ENCODE measurements at places on chromosomes 6 and 20.

DNA sequence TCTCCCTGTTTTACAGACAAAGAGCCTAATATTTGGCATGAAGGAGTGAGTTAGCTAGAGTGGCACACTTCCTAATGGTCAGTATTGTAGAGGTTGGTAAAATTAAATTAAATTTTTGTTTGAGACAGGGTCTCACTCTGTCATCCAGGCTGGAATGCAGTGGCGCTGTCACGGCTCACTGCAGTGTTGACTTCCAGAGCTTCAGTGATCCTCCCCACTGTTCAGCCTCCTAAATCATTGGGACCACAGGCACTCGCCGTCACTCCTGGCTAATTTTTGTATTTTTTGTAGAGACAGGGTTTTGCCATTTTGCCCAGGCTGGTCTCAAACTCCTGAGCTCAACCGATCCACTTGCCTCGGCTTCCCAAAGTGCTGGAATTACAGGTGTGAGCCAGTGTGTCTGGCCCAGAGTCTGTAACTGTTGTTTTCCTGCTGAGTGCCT, 70.9 kb downstream of the SCAND1 start:
- DNase-seq = no peak

DNA sequence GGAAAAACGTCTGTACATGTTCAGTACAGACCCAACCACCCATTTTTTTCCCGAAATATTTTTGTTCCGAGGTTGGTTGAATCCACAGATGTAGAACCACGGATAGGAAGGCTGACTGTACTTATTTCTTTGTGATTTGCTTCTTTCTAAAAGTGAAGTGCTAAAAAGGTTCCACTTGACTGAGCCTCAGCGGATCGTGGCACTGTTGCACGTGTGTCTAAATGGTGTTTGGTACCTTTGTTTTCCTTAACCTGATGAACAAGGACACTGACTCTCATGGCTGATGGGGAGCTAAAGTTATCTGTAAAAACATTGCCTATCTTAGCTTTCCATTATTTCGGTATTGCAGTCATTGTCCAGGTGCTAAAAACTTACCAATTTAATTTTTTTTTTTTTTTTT, 6.2 kb downstream of the BPHL start:
- DNase-seq = no peak

- DNase-seq = no peak
These were observed 5.9 kb downstream of the WASF1 start for GRCh38 chr6:110173506-110174132.

DNA sequence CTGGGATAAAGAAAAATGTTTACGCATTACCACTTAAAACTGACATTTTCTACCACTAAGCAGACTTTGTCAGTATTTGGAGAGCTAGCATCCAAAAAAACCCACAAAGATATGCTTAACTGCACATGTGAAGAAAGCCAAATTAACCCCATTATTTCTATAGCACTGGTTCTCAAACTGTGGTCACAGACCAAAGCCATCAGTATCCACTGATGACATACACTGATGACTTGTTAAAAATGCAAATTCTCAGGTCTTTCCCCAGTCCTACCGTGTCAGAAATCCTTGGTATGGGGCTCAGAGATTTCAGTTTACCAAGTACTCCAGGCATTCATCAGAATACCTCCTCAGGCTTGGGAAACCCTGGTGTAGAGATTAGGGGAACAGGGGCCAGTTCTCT, 230.2 kb downstream of the PTPRK start:
- no peak for DNase-seq

DNA sequence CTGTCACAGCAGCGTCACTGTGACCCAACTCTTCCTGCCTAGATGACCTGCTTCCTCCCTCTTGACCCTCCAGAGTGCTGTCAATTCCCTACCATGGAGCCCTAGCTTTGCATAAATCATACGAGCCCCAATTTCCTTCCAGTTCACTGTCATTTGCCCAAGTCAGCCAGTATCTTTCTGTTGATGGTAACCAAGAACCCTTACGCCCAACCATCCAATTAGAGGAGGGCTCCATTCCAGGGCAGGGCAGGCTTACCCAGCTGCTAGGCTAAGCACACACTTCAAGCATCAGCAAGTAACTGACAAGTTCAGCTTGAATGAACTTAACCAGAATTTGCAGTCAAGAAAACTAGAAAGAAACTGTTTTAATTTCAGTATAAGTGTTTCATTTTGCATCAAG, 25.7 kb downstream of the WFDC3 start:
- no peak for DNase-seq

DNA sequence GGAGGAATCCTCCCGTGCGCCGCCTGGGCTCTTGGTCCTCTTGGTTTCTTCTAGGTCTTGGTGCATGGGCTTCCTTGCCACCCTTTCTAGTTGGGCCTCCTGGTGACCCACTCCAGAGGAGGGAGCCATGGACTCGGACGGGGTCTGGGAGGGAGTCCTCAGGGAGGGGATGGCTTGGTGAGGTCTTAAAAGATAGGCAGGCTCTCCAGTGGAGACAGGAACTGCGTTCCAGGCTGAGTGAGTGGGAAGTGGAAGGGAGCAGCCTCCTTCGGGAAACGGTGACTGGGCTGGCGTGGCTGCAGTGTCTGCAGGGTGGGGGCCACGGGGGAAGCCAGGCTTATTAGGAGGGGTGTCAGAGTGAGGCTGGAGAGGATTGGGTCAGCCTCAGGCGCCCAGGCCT, 152.8 kb downstream of the GRM4 start:
- no peak for DNase-seq

DNA sequence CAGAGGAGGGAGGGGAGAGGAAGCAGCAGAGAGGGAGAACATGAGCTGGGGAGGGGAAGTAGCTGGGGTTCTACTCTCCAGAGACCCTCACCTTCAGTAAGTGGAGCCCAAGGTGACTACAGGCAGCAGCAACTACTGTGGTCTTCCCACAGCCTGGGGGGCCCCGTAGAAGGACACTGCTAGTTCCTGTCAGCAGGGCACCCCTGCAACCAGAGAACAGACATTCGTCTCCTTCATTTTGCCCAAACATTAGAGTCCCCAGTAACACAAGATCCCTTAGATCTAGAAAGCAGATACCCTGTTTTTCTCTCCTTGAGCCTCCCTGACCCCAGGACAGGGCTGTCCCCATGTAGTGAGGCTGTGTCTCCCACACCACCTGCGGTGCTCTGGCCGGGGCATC, 8.2 kb downstream of the GNMT start:
- DNase-seq = no peak

GRCh38 chr6:130466748-130467061, 100.9 kb downstream of the TMEM200A start:
- DNase-seq = no peak

- DNase-seq = no peak
These were observed 668 bp downstream of the PKIB start for GRCh38 chr6:122610690-122611455.

- no peak for DNase-seq
These were observed 70.1 kb downstream of the ISM1 start for GRCh38 chr20:13291157-13291556.
